ENCODE measurements at places on chromosomes 13 and 19. TPM values are rescaled to one million over a fixed set of nuclear protein-coding genes. Genes with fewer than 3 reads are reported as not detected.

The HCST gene
- not detected for total RNA-seq

- H3K4me3 ChIP-seq = no peak overlapping the region
- H3K36me3 ChIP-seq = no peaks in the 10 kb centered on the region
- DNase-seq = no peak
Measured at GRCh38 chr13:21344662-21345176, 114.4 kb downstream of the ZDHHC20 start.

DNA sequence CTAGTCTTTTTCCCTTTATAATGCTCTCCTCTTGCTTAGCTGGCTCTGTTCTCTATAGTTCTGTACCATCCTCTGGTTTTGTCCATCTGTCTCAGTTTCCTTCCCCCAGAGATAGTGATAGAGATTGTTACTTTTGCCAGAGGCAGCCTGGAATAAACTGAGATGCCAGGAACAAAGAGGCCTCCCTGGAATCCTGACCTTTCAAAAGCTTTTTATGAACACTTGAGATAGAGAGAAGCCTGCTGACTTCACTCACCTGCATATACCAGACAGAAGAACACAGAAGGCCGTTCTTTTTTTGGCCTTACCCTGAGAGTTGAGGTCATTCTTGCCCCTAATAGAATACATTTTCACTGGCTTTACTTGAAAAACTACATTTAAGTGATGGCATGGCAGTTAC lies 150.2 kb downstream of the LHFPL6 start:
- H3K36me3 ChIP-seq = no peaks in the 10 kb centered on the region
- no peak overlapping the region for H3K27ac ChIP-seq
- no peak for DNase-seq

The SSBP4 gene
- total RNA-seq = 38.8 TPM

The DLEU7 gene
- total RNA-seq = not detected

The LGALS14 gene
- total RNA-seq = not detected

DNA sequence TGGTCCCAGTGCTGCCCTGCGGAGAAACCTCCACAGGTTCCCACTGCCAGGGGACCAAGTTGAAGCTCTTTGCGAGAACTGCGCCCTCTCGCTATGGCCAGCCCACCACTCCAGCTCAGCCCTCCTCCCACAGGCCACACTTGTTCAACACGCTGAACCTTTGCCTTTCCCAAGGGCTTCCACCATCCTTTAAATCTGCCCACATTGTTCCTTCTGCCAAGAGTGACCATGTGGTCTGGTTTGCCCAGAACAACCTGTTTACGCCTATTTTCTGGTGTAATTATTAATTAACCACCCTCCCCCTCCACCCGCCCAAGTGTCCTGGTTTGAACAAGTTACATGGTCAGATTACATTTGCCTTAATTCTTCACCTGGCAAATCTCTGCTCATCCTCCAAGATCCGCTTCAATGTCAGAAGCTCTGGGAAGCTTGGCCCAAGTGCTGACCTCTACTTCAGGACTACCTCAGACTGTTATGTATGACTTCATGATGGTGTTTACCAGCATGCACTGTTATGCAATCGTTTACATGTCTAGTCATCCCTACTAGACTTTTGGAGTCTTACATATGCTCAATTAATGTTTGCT lies 12.0 kb upstream of the USP12 start:
- H3K4me3 ChIP-seq = peak overlapping the region; percentile 39
- no peaks in the 10 kb centered on the region for H3K27me3 ChIP-seq
- peaks cover 31% of the 10 kb centered on the region for H3K4me1 ChIP-seq
- peaks cover 7% of the 10 kb centered on the region for H3K36me3 ChIP-seq
- H3K27ac ChIP-seq = peak overlapping the region; percentile 52
- DNase-seq = peak; percentile 54

The IFNL1 gene
- 1.0 TPM for total RNA-seq

The DNMT1 gene
- 133 TPM for total RNA-seq

- H3K36me3 ChIP-seq = no peaks in the 10 kb centered on the region
- H3K27ac ChIP-seq = no peak overlapping the region
- H3K4me1 ChIP-seq = no peaks in the 10 kb centered on the region
- DNase-seq = no peak
- no peak overlapping the region for H3K4me3 ChIP-seq
Measured at GRCh38 chr13:98055623-98056022, 87.3 kb upstream of the FARP1 start.

DNA sequence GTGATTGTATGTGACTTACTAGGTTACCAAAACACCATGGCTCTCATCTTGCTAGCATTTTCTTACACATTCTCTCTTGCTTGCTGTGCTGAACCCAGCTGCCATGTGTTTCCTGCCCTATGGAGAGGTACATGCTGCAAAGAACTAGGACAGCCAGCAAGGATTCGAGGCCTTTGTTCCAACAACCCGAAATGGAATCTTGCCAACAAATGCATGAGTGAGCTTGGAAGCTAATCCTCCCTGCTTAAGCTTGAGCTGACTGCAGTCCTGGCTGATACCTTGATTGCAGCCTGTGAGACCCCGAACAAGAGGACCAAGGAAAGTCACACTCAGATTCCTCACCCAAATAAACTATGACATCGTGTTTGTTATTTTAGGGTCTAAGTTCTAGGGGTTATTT lies 651.2 kb downstream of the SLITRK6 start:
- H3K36me3 ChIP-seq = no peaks in the 10 kb centered on the region
- no peaks in the 10 kb centered on the region for H3K4me1 ChIP-seq
- no peak overlapping the region for H3K4me3 ChIP-seq
- no peak overlapping the region for H3K27ac ChIP-seq
- no peak for DNase-seq

DNA sequence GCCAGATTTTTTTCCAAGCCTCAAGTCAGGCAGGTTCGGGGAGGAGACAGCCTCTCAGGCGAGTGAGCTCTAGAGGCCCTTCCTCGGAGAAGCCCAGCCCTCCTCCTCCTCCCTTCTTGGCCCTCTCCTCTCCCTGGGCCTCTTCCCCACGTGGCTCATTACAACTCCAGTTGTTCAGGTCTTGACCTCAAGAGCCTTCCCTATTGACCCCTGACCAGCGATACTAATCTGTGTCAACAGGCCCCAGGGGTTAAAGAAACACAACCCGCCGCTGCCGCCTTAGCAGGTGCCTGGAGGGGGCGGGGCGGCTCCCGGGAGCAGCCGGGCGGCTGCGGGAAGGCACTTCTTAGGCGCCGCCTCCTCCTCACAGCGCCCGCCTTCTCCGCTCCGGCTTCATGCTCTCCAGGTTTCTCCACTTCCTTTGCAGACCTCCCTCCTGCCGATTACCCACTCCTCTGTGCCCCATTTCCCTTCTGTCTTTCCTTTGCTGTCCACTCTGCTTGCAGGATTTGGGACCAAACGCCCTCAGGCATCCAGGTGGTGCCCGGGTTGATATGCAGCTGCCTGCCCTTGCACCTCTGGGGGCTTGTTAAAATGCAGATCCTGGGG lies 51.0 kb downstream of the LYL1 start:
- H3K27me3 ChIP-seq = peaks cover 8% of the 10 kb centered on the region
- H3K36me3 ChIP-seq = peaks cover 6% of the 10 kb centered on the region
- peak overlapping the region; percentile 54 for H3K4me3 ChIP-seq
- peak; percentile 79 for DNase-seq
- peak overlapping the region; percentile 45 for H3K27ac ChIP-seq

The CPB2 gene
- not detected for total RNA-seq

GRCh38 chr13:22561581-22561980 lies 619.2 kb upstream of the SGCG start:
- DNase-seq = no peak
- no peak overlapping the region for H3K27ac ChIP-seq
- no peaks in the 10 kb centered on the region for H3K27me3 ChIP-seq
- no peaks in the 10 kb centered on the region for H3K4me1 ChIP-seq

DNA sequence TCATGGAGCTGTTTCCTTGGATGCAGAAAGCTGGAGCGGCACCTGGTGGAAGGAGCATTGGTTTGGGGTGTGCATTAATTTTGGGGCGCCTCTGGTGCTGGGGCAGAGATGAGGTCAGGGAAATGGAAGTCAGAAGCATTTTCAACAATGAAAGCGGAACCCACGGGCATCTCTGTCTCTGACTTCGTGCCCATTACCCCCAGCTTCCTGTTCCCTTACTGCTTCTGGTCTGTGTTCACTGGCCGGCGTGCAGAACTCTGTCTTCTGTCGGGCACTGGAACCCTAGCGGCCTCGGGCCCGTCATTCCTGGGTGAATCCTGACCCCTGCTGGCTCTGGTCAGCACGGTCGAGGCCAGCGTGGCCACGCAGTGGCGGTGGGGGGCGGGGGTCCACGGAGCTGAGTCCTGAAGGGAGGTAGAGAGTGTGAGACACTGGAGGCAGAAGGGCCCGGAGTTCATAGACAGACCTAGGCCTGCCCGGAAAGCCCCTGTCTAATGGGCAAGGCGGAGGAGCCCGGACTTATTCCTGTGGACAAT lies 7.9 kb upstream of the LINGO3 start:
- no peaks in the 10 kb centered on the region for H3K4me1 ChIP-seq
- H3K4me3 ChIP-seq = no peak overlapping the region
- H3K27me3 ChIP-seq = peaks cover 1% of the 10 kb centered on the region
- H3K36me3 ChIP-seq = no peaks in the 10 kb centered on the region

DNA sequence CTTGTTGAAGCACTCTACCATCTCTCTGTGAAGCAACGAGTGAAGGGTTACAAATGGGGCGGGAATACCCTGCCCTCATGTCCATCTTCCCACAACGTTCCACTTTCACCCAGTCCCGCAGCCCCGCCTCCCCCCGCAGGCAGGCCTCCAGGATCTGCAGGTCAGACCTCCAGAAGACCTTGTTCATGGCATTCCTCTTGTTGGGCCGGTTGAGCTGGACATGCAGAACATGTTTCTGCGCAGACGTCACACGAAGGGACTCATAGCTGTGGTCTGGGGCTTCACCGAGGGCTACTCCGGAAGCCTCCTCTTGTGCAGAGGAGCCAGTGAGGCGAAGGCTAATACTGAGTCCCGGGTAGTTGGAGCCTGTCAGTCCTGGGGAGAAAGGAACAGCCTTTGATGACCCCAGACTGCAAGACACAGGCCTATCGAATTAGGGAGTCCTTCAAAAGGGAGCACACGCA lies 420 bp downstream of the ECH1 start:
- DNase-seq = peak; percentile 93
- H3K4me1 ChIP-seq = peaks cover 26% of the 10 kb centered on the region
- peaks cover 90% of the 10 kb centered on the region for H3K36me3 ChIP-seq

DNA sequence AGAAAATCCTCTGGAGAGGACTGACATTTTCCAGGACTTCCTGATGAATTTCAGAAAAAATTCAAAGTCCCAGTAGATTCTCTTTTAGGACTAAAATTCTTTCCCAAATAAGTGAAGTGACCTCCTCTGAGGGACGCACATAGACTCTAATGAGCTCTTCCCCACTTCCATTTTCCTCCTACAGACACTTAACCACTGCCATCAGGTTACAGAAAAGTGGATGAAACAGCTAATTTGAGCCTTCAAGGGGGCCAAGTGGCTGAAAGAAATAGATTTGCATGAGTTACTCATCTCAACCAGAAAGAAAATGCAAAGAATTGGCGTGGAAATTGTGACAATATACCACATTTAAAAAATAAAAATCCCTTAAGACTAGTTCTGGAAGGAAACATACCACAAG lies 185.3 kb upstream of the EDNRB start:
- no peak overlapping the region for H3K27ac ChIP-seq
- DNase-seq = no peak
- no peaks in the 10 kb centered on the region for H3K36me3 ChIP-seq
- no peak overlapping the region for H3K4me3 ChIP-seq
- no peaks in the 10 kb centered on the region for H3K27me3 ChIP-seq

GRCh38 chr13:110638257-110638656 lies 22.9 kb downstream of the NAXD start:
- H3K36me3 ChIP-seq = peaks cover 5% of the 10 kb centered on the region
- DNase-seq = no peak
- H3K4me3 ChIP-seq = no peak overlapping the region
- no peaks in the 10 kb centered on the region for H3K4me1 ChIP-seq
- no peaks in the 10 kb centered on the region for H3K27me3 ChIP-seq
- H3K27ac ChIP-seq = no peak overlapping the region

The SGCG gene
- total RNA-seq = not detected

The KRTDAP gene
- not detected for total RNA-seq

GRCh38 chr19:29308977-29309590 lies 96.1 kb upstream of the UQCRFS1 start:
- no peak overlapping the region for H3K27ac ChIP-seq
- no peak overlapping the region for H3K4me3 ChIP-seq
- no peaks in the 10 kb centered on the region for H3K36me3 ChIP-seq

The KCNJ14 gene
- 9.9 TPM for total RNA-seq

- no peak for DNase-seq
- no peaks in the 10 kb centered on the region for H3K4me1 ChIP-seq
- no peak overlapping the region for H3K4me3 ChIP-seq
- H3K27me3 ChIP-seq = no peaks in the 10 kb centered on the region
- peak overlapping the region; percentile 82 for H3K27ac ChIP-seq
- no peaks in the 10 kb centered on the region for H3K36me3 ChIP-seq
Measured at GRCh38 chr13:73412933-73413332, 354.1 kb downstream of the KLF5 start.

GRCh38 chr13:97384371-97384770 lies 49.6 kb upstream of the RAP2A start:
- no peaks in the 10 kb centered on the region for H3K4me1 ChIP-seq
- no peak for DNase-seq
- peaks cover 6% of the 10 kb centered on the region for H3K36me3 ChIP-seq
- no peaks in the 10 kb centered on the region for H3K27me3 ChIP-seq

DNA sequence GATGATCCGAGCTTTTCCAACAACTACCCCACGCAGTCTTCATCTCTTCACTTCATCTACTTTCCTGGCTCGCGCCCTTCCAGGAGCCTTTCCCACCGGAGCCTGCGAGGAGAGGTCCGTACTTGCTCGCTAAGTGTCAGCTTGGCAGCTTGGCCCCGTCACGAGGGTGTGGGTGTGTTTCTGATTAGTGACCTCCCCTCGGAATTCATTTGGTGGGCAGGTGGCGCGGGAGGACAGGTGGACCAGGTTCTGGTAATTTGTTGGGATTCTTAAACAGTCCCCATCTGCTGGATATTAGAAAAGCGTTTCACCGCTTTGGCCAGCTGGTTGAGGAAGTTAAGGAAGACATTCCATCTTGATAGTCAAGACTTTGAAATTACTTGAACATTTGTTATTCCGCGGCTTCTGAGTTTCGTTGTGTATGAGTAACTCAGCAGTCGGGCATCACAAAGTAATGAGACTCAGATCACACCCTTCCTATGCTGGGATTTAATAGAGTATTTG lies 515 bp downstream of the UFM1 start:
- H3K4me3 ChIP-seq = peak overlapping the region; percentile 82
- H3K27ac ChIP-seq = peak overlapping the region; percentile 97
- H3K4me1 ChIP-seq = peaks cover 14% of the 10 kb centered on the region
- DNase-seq = peak; percentile 58
- no peaks in the 10 kb centered on the region for H3K27me3 ChIP-seq

The ARHGAP45 gene
- total RNA-seq = 12.0 TPM

GRCh38 chr13:42478531-42479156 lies 95.3 kb upstream of the TNFSF11 start:
- no peaks in the 10 kb centered on the region for H3K36me3 ChIP-seq
- peaks cover 7% of the 10 kb centered on the region for H3K4me1 ChIP-seq
- H3K4me3 ChIP-seq = no peak overlapping the region
- DNase-seq = no peak
- no peak overlapping the region for H3K27ac ChIP-seq

The UBE2L5 gene
- not detected for total RNA-seq

Measured in Calu3 (cell line).